Muscle of arm (tissue), 14 donors: ENCODE measurements at places on chromosomes 6 and 20.

GRCh38 chr20:5969348-5969935, 19.0 kb downstream of the MCM8 start:
- no peak for DNase-seq

DNA sequence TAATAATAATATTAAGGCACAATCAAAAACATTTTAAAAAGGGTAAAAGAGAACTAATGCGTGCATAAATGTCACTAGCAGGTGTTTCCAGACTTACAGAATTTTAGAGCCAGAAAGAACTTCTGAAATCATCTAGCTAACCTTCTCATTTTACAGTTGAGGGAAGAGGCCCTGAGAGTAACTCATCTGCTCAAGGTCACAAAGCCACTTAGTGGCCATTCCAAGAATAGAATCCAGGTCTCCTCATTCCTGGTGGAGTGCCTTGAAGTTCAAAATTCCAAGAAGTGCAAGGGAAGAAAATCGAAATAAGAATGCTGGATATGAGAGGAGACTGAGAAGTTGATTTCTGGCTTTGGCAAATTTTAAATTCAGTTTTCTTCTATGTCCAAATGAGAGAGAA, 3.2 kb upstream of the KIAA0408 start:
- no peak for DNase-seq

DNA sequence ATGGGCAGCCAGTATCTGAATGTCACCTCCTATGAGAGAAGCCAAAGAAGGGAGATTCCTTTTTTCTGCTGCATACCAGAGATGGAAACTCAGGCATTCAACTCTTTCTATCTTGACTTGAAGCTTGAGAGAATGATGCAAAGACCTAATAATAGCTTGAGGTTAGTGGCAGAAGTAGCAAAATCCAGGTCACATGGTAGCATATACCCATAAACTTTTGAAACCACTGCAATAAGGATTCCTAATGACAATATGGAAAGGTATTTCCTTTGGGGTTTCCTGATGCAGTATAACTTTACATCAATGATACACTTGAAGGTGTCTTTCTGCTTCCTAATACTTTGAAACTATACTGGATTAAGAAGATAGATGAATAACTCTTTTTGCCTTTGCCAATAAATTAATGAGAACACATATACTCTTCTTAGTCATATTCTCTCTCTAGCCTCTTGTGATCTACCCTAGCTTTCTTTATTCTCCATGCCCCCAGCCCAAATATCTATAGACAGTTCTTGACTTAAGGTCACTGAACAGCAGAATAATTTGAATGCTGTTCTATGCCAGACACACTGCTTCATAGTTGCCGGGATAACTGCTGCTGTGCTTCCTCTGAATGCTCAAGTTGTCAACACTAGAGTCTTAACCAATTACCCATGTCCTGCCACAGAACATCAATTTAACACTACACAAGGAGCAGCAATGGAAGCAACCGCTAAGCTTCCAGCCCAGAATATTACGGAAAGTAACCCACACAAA, 155.5 kb upstream of the SIM1 start:
- DNase-seq = no peak

GRCh38 chr6:143039548-143039947, 21.1 kb upstream of the AIG1 start:
- DNase-seq = no peak

- DNase-seq = no peak
Observed at GRCh38 chr20:47453167-47453782, 48.4 kb upstream of the NCOA3 start.

DNA sequence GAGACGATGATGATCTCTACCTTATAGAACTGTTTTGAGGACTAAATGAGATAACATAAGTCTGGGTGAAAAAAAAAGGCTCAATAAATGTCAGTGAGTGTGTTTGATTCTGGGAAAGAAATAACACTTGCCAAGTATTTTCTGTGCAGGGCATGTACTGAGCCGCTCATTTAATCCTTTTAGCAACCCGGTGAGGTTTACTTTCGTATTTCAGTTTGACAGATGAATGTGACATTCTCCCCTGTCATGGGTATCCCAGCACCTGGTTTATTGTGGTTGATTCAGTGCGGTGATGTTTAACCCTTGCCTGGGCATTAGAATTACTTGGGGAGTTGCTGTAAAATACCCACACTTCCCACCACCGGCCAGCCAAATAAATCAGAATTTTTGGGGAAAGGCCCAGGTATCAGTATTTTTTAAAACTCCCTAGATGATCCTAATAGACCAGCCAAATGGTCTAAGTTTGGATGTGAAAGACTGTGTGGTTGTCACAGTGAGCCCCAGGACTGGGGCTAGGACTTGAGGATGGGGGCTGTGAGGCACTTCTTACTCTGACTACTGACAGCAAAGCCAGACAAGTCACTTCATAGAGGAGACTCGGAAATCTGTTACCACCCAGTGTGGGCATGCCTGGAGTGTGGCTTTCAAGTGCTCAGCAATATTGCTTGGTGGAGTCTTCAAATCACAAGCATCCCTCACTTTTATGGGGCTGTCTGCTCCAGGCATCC, 100.2 kb upstream of the KCNG1 start:
- no peak for DNase-seq

GRCh38 chr20:48342822-48343513, 484.8 kb downstream of the PREX1 start:
- DNase-seq = no peak

- no peak for DNase-seq
Observed at GRCh38 chr6:44797746-44798145, 410.2 kb downstream of the CDC5L start.

DNA sequence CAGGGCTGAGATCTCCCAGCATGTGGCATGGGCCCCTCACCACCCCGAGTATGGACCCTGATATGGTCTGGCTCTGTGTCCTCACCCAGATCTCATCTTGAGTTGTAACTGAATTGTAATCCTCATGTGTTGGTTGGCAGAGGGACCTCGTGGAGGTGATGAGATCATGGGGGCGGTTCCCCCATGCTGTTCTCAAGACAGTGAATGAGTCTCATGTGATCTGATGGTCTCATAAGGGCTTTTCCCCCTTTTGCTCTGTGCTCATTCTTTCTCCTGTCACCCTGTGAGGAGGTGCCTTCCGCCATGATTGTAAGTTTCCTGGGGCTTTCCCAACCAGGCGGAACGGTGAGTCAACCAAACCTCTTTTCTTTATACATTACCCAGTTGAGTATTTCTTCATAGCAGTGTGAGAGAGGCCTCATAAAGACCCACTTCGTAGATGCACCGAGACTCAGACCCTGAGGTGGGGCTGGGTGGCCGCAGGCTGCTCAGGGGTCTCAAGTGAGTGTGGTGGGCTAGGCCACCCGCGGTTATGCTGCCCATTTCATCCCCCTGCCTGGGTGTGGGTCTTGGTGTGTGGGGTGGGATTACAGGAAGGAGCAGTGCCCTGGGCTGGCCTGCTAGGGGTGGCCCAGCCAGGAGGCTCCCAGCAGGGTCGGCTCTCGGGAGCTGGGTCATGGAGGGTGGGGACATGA, 26.2 kb upstream of the GATA5 start:
- no peak for DNase-seq
